ENCODE measurements at places on chromosomes 2 and 18. TPM values are rescaled to one million over a fixed set of nuclear protein-coding genes. Genes with fewer than 3 reads are reported as not detected.
A peak's percentile ranks its signal among the peaks of the same experiment; 100 is the strongest.

- 0 out of 2 replicates have a peak, but pooled peaks cover 5% of the 10 kb centered on the region for H3K4me1 ChIP-seq
- H3K4me3 ChIP-seq = no peak overlapping the region
- no peak overlapping the region for H3K27ac ChIP-seq
- H3K36me3 ChIP-seq = no peaks in the 10 kb centered on the region
Measured at GRCh38 chr18:70417847-70418246, 129.0 kb downstream of the SOCS6 start.

The SEPTIN10 gene
- total RNA-seq = 64.8 TPM

The REG3A gene
- not detected for total RNA-seq

GRCh38 chr18:63161032-63161760 is 158.4 kb downstream of the BCL2 start:
- H3K36me3 ChIP-seq = no peaks in the 10 kb centered on the region
- no peak for DNase-seq
- no peak overlapping the region for H3K4me3 ChIP-seq
- H3K27ac ChIP-seq = no peak overlapping the region
- H3K27me3 ChIP-seq = no peaks in the 10 kb centered on the region
- no peaks in the 10 kb centered on the region for H3K4me1 ChIP-seq

The CD8A gene
- total RNA-seq = 0.10 TPM

GRCh38 chr2:72994282-72994990 is 77.1 kb downstream of the SFXN5 start:
- DNase-seq = no peak
- H3K4me3 ChIP-seq = no peak overlapping the region
- H3K36me3 ChIP-seq = no peaks in the 10 kb centered on the region
- H3K27ac ChIP-seq = no peak overlapping the region

- H3K27ac ChIP-seq = no peak overlapping the region
- DNase-seq = no peak
- H3K4me3 ChIP-seq = no peak overlapping the region
- no peaks in the 10 kb centered on the region for H3K27me3 ChIP-seq
Measured at GRCh38 chr2:35526741-35527140, 828.8 kb upstream of the CRIM1 start.

DNA sequence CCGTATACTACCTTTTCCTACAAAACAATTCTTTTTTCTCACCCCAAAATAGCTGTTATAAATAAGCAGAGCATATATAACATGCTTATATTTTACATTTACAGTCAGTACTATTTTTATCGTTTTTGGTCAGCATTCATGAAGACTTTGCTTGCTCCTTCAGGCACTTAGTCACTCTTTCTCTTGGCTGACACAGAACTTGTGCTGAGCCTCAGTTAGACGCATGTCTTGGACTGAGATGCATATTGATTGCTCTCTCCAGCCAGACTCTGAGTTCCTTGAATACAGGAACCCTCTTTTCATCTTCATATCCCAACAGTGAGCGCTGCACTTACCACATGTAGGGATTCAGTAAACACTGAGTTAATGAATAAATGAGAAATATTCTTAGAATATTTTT is 158.3 kb downstream of the RTN4 start:
- no peak for DNase-seq
- H3K36me3 ChIP-seq = no peaks in the 10 kb centered on the region
- H3K27ac ChIP-seq = no peak overlapping the region
- H3K27me3 ChIP-seq = peaks cover 3% of the 10 kb centered on the region

GRCh38 chr2:45483997-45484396 is 127.1 kb downstream of the SRBD1 start:
- DNase-seq = peak; percentile 24
- no peak overlapping the region for H3K27ac ChIP-seq
- no peaks in the 10 kb centered on the region for H3K4me1 ChIP-seq
- H3K27me3 ChIP-seq = no peaks in the 10 kb centered on the region

DNA sequence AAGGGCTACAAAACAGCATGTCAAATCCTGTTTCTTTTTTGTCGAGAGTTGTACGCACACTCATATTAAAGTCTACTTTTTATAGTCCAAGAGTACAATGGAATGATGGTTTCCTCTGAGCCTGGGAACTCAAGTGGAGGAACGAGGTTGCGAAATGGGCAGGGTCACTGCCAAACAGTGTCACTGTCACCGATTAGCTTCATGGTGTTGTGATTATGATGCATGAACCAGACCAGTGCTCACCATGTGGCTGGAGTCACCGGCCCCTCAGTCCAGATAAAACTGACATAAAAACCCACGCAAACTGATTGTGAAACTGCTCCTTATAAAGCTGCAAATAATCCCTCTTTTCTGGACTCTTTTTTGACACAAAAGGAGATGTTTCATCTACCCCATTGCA is 122.0 kb downstream of the COPS8 start:
- DNase-seq = no peak
- no peak overlapping the region for H3K4me3 ChIP-seq
- H3K27me3 ChIP-seq = peaks cover 7% of the 10 kb centered on the region
- H3K4me1 ChIP-seq = no peaks in the 10 kb centered on the region

- H3K36me3 ChIP-seq = no peaks in the 10 kb centered on the region
- H3K27me3 ChIP-seq = peaks cover 14% of the 10 kb centered on the region
- peaks cover 11% of the 10 kb centered on the region for H3K4me1 ChIP-seq
- no peak overlapping the region for H3K4me3 ChIP-seq
- H3K27ac ChIP-seq = no peak overlapping the region
Measured at GRCh38 chr2:240157147-240157470, 16.7 kb upstream of the OTOS start.

DNA sequence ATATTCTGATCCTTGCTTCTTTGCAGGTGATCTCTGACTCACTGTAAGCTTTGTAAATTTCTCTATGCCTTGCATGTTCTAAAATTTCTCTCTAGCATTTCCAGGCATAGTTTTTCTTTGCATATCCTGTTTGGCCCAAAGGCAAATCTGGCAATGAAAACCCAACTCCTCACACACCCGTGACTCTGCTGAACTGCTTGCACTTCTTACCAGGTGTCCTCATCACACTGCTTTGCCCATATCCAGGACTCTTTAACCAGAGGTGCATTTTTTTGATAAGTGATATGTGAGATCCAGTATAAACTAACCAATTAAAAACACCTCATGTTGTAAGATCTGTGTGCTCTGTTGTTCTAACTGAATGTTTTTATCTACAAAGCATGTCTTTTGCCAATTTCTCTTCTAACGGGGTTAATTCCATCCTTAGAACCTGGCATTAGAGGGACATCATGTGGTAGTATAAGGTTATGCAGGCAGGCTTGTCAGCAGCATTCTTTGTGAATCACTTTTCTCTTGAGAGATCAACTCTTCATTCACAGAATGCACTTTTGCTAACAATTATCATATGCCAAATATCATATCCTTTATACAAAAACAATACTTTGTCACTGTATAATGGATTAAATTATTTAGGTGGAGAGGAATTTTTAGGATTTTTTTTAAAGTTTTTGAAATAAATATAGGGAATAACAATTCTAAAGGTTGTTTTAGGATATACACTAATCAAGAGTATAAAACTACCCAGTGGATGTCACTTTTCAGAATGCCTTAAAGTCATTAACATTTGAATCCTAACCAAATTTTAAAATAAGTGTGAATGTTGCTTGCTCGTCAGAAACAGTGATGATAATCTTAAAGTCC is 20.8 kb upstream of the TMX3 start:
- no peak for DNase-seq
- H3K4me1 ChIP-seq = no peaks in the 10 kb centered on the region
- no peak overlapping the region for H3K4me3 ChIP-seq
- H3K27me3 ChIP-seq = no peaks in the 10 kb centered on the region

Data from SJCRH30 (cell line).